Central memory CD4-positive, alpha-beta T cell (primary cell): ENCODE measurements at places on chromosomes 5 and 9.

GRCh38 chr9:108053555-108054061 lies 564.0 kb upstream of the KLF4 start:
- no peak for DNase-seq

- DNase-seq: peak; percentile 25
Measured at GRCh38 chr5:11222169-11222568, 461.1 kb upstream of the DAP start.

DNA sequence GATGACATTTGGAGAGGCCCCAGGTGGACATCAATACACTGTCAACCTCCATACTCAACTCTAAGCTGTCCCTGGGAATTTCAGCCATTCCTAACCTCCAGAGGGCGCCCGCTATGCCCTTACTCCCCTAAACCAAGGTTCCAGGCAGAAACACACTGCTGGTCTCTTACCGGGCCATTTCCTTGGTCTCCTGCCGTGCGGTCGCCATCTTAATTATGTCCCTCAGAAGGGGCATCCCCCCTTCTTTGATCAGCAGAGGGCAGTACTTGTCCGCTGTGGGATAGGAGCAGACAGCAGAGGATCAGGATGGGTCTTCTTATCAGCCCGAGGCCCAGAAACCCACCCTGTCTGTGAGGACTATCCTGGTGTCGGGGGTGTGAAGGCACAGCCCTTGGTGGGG lies 9.3 kb upstream of the ZDHHC12 start:
- no peak for DNase-seq

DNA sequence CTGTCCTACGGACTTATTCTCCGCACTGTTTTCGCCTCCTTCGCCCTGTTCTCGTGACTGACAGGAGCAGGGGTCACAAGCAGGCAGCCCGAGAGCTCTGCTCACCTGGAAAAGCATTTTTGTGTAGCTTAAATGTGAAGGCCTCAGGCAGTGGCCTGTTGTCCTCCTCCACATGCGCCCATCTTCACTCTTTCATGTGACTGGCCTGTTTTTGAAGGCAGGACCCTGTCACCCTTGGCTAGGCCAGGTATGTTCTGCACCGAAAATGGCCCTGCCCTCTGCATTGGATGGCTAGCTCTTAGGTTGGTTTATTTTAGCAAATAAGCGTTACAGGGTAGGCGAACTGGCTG lies 614 bp upstream of the CPLANE1 start:
- no peak for DNase-seq

- DNase-seq: no peak
Measured at GRCh38 chr5:15844871-15845270, 334.7 kb downstream of the MARCHF11 start.
